Esophagus squamous epithelium (tissue), 5 donors: ENCODE measurements at places on chromosomes 1 and 21. TPM values are rescaled to one million over a fixed set of nuclear protein-coding genes. Genes with fewer than 3 reads are reported as not detected.

DNA sequence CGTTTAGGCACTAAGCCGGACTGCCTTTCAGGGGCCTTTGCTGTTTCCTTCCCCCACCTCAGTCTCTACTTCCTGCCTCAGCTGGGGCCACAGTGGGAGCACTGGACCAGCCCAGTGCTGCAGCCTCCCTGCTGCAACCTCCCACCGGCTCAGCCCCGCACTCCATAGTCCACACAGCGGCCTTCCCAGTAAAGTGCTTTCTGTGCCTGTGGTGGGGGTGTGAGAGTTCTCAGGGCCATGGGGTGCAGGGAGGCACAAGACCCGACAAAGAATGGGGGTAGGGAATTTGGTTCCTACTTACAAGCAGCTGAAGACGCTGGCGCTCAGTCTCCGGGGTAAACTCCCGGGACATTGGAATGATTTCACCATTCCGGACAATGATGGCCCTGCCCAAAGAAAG lies 3.5 kb downstream of the PPM1J start:
- no peak for DNase-seq

GRCh38 chr1:157161901-157162300 lies 23.7 kb upstream of the ETV3 start:
- DNase-seq, result no peak

- DNase-seq, result no peak
Observed at GRCh38 chr1:58695206-58695605, 4.7 kb downstream of the MYSM1 start.

- DNase-seq, result no peak
Observed at GRCh38 chr1:5239911-5240310, 585.5 kb downstream of the AJAP1 start.

GRCh38 chr1:29338908-29339575 lies 102.7 kb downstream of the PTPRU start:
- DNase-seq, result no peak

GRCh38 chr1:12424087-12424529 lies 193.9 kb downstream of the DHRS3 start:
- no peak for DNase-seq

DNA sequence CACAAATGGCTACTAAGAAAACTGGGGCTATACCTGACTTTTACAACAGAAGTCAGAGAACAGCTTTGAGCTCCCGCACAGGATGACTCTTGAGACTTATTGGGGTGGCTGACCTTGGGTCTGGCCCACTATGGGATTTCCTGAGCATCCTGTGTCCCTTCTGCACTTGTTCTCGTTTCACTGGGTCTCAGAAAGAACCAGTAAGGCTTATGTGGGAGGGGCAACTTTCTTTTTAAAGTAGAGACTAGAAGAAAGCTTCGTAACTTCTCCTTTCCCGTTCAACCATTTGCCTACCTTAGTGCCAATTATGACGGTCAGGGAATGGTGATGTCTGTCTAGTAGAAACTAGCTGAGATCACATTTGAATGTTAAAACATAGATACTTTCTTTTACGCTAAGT lies 59.5 kb upstream of the C1orf105 start:
- DNase-seq, result no peak

GRCh38 chr1:232765542-232765941 lies 39.7 kb upstream of the MAP10 start:
- DNase-seq, result no peak

DNA sequence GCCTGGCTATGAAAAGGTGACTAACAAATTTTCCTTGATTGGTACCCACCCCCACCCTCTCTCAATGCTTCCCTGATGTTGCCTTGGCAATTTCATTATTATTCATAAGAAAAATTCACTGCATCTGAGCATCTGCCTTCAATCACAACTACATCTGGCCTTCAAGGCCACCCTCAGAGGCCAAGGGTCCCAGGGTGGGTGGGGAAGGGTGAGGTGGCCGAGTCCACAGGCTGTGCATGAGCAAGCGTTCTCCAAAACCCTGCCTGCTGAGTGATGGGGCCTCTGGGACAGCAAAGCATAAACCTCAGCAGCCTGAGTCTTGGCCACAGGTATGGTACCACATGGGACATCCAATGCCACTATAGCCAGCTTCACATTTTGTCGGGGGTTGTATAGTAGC lies 198.7 kb downstream of the SLC35F3 start:
- no peak for DNase-seq

DNA sequence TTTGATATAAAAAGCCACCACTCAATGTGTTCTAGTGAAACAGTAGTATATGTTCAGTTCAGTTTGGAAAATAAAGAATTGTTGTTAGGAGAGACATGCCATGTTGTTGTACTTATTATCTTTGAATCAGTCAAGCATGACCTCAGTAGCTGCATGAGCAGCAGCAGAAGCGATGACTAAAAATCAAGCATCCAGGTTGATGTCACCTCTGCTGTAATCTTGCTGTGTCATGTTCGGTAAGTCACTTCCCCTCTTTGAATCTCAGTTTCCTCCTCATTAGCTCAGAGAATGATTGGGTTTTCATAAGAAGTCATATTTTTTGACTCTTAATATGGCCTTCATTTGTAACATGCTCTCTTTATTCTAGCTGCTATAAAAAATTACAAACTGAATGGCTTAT lies 428.4 kb upstream of the B3GALT2 start:
- DNase-seq, result no peak

DNA sequence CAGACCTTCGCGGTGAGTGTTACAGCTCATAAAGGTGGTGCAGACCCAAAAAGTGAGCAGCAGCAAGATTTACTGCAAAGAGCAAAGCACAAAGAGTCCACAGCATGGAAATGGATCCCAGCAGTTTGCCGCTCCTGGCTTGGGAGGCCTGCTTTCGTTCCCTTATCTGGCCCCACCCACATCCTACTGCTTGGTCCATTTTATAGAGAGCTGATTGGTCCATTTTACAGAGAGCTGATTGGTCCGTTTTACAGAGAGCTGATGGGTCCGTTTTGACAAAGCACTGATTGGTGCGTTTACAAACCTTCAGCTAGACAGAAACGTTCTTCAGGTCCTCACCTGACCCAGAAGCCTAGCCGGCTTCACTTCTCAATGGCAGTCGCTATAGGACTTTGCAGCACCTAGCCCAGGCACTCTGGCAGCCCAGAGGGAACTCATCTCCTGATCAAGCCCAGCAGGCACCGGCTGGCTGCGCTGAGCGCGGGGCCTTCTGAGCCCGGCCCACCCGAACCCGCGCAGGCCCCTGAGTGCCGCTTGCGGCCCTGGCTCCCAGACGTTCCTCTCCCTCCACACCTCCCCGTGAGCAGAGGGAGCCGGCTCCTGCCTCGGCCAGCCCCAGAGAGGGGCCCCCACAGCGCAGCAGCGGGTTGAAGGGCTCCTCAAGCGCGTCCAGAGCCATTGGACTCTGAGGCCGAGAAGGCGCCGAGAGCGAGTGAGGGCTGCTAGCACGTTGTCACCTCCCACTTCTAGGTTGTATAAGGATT lies 200.3 kb downstream of the LMO4 start:
- DNase-seq, result no peak

- no peak for DNase-seq
Observed at GRCh38 chr1:150981805-150982712, at the start of gene ANXA9. Gene ANXA9 (plus strand): TSS chr1:150982292. CDS start chr1:150983106, 814 bp downstream.

- no peak for DNase-seq
Observed at GRCh38 chr1:226476648-226477319, 68.9 kb upstream of the PARP1 start.

DNA sequence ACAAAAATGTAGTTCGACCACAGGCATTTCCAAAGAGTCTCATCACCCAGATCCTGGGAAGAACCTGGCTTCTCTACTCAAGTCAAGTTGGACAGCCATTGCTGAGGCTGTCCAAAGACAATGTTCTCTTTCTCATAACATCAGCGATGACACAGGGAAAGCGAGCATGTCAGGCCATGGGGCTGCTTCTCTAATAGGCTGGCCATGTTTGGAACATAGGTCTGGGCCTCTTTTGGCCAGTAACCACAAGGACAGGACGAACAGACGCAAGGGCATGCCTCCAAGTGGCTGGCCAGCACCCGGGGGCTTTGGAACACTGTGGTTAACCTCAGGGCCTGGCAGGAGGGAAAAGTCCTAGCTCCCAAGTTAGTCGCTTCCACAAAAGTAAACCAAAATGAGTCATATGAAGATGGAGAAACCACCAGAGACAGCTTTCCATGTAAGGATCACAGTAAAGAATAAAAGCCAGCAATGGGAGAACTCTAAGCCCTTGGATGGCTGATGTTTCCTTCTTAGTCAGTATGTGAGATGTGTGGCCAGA lies 80.6 kb upstream of the SLC44A3 start:
- no peak for DNase-seq

DNA sequence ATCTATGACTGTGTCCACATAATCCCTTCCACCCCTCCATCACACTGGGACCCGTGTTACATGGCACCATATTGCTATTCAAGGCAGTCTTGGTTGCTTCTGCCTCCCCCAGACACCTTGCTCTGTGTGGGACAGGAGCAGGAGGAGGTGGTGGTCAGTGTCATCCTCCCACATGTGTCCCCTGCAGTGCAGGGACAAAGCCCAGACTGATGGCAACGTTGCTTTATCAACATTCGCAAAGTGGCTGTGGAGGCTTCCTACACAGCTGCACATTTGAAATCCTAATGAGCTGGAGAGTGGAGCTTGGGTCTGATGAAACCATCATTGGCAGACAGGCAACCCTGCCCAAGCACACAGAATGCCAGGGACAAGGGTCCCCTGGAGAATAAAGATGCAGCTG lies 26.2 kb downstream of the TRIM67 start:
- no peak for DNase-seq

DNA sequence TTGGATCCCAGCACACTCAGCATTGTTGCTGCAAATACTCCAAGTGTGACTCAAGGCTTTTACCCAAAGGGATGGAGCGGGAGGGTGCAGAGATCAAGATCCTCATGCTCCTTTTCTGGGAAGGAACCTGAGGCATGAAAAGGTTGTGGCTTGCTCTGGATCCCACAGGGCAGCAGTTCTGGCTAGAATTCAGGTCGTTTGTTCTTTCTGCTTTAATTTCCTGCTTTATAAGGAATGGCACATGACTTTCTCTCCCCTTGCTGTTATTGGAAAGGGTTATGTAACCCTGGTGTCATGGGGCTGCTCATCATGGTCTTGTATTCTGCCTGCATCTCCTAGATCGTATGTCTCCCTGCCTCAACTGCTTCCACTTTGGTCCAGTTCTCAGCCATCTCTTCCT lies 101.6 kb downstream of the NOS1AP start:
- DNase-seq, result no peak

DNA sequence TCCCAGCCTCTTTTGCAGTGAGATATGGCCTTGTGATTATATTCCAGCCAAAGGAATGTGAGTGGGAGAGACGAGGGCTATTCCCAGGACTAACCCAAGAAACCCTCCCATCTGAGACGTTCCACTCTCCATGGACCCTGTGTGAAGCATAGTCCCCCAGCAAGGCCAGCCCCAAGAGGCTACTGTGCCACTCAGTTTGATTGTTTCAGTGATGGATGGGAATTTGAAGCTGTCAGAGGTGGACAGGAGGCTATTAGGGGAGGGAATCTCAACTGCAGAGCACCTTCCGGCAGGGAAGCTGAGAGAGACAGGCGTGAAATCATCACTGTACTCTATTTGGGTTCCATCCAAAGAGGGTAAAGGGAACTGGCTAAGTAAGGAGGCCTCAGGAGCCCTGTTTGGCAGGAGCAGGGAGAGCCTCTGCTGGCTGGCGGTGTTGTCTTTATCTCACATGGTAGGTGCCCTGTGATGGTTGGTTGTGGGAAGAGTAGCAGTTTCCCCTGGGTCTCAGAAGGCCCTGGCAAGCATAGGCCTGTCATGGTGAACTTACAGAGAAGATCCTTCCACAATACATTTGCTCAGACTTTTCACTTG lies 3.4 kb upstream of the TEX35 start:
- no peak for DNase-seq

GRCh38 chr1:162113419-162113818 lies 43.9 kb downstream of the NOS1AP start:
- no peak for DNase-seq

CFHR2 gene
- total RNA-seq, result not detected

TMEM269 gene
- total RNA-seq, result not detected

BCAS2 gene
- total RNA-seq, result 36.7 TPM

NDUFV3 gene
- total RNA-seq, result 48.4 TPM

TNFSF4 gene
- not detected for total RNA-seq
